Cardiac muscle cell (in vitro differentiated cells and primary cell): ENCODE measurements at places on chromosomes 16 and 17. TPM values are rescaled to one million over a fixed set of nuclear protein-coding genes. Genes with fewer than 3 reads are reported as not detected.
A peak's percentile ranks its signal among the peaks of the same experiment; 100 is the strongest.

DNA sequence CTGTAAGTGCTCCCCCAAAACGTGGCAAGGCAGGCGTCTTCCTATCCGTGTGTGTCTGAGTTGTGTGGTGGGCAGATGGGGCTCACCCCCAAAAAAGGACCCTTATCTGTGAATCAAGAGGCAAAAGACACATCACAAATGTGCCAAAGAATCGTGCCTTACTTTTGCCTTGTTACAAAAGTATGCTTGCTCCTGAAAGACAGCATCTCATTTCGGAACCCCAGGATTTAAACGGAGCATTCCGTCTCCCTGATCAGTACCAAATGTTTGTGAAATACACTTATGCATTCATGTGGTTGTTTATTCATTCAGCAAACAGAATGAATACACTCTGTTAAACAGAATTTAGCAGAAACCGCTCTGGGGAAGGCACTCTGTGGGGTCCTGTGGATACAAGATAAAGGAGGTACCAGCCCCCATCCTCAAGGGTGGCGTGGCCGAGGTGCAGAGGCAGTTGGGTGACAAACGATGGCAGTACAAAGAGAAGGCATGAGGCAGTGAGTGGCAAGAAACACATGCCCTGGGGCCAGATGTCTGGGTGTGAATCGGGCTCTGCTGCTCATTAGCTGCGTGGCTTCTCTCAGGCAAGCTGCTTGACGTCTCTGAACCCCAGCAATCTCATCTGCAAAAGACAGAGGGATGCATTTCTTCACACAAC, 654 bp downstream of the WFDC1 start:
- no peak for DNase-seq

RNF157 gene
- polyA plus RNA-seq = 11.0 and 15.2 TPM in 2 replicates

GRCh38 chr16:83713597-83713996, 94.2 kb upstream of the HSBP1 start:
- no peak for DNase-seq

GJC1 gene
- 14.8 and 27.0 TPM in 2 replicates for polyA plus RNA-seq

- no peak for DNase-seq
These were observed 77.5 kb downstream of the SYCE1L start for GRCh38 chr16:77276661-77277060.

ADAM11 gene
- polyA plus RNA-seq = 22.3 and 29.1 TPM in 2 replicates

GRCh38 chr17:78269955-78270381, 38.5 kb downstream of the TMEM235 start:
- DNase-seq = no peak

RASL10B gene
- 71.6 and 94.4 TPM in 2 replicates for polyA plus RNA-seq

GRCh38 chr17:50203086-50203485, 1.7 kb upstream of the COL1A1 start:
- DNase-seq = no peak

- no peak for DNase-seq
These were observed 25.2 kb downstream of the CEP95 start for GRCh38 chr17:64531955-64532371.

- DNase-seq = peak; percentile 58
These were observed 78.2 kb downstream of the NXN start for GRCh38 chr17:901191-901950.

DNA sequence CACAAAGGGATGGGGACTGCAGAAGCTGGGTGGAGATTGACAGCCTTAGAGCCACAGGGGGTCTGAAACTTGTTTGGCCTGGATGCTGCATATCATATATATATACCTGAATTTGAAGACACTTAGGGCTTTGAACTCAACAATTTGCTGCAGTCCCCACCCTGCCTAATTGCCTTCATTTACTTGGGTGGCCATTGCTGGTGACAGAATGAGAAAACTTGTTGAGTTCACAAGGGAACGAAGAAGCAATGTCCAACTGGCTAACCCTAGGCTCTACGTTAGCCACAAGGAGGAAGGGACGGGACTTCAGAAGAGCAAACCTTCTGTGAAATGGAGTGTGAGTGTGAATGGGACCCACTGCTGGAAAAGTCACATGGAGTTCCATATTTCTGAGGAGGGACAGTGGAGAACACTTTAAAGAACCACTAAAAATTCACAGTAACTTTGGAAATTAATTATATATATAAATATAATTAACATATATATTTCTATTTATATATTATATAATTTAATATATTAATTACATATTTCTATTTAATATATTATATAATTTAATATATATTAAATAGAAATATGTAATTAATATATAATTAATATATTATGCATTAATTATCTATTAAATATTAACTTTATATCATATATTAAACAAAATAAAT, 215.3 kb upstream of the SOX9 start:
- no peak for DNase-seq

RGS9 gene
- 5.5 and 8.5 TPM in 2 replicates for polyA plus RNA-seq

- peak; percentile 62 for DNase-seq
These were observed 36.7 kb downstream of the CMIP start for GRCh38 chr16:81481207-81481821.

DNA sequence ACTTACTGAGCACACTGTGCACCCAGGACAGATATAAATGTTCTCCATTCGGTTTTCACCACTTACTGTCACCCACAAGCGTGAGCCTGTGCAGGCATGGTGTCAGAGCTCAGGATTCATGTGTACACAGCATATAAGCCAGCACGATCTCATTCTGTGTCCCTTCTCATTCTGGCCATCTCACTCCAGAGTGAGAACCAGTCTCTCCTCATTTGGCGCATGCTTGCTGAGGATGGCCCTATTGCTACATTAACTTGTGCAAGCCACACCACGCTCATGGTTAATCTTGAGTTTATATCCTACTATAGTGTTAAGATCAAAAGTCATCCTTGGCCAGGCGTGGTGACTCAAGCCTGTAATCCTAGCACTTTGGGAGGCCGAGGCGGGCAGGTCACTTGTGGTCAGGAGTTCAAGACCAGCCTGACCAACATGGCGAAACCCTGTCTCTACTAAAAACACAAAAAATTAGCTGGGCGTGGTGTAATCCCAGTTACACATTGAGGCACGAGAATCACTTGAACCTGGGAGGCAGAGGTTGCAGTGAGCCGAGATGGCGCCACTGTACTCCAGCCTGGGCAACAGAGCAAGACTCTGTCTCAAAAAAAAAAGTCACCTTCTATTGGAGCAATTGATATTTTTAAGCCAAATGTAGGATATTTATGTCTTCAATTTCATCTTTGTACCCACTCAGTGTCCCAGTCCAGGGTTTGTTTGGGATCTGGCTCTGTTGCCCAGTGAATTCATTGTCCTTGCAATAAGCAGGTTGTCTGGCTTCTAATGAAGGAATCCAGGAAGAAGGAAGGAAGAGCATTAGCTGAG, 20.9 kb downstream of the SOCS1 start:
- DNase-seq = no peak

MAP2K3 gene
- 42.5 and 52.1 TPM in 2 replicates for polyA plus RNA-seq

LGALS9B gene
- not detected in 2 replicates for polyA plus RNA-seq

PRKCB gene
- 1.5 and 1.6 TPM in 2 replicates for polyA plus RNA-seq

GRCh38 chr16:55938126-55938525, 63.0 kb upstream of the CES5A start:
- DNase-seq = no peak

- DNase-seq = peak; percentile 61
These were observed 256.2 kb downstream of the FOXL1 start for GRCh38 chr16:86834451-86835035.

DNA sequence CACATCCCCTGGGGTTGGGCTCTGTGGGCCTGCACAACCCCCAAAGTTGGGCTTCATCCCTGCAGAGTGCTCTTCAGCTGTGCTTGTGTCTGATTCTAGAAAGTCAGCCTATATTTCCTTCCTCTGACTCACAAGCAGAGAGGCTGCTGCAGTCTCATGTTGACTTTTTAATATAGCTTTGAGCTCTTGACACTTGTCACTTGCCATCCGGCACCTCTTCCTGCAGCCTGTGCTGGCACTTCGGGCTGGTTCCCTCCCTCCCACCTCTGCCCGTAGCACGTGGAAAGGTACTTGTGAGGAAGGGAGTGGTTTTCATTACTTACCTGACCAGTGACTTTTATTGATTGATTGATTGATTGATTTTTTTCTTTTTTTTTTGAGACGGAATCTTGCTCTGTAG, 19.0 kb upstream of the JPT2 start:
- DNase-seq = no peak

- DNase-seq = peak; percentile 57
These were observed 540.0 kb upstream of the GOT2 start for GRCh38 chr16:59274141-59274540.

- no peak for DNase-seq
These were observed 171.0 kb downstream of the XYLT1 start for GRCh38 chr16:17299790-17300189.

- DNase-seq = no peak
These were observed 21.9 kb downstream of the USP7 start for GRCh38 chr16:8941718-8942344.

GRCh38 chr16:85935391-85935973, 36.5 kb downstream of the IRF8 start:
- no peak for DNase-seq

GRCh38 chr16:21994856-21995465, 6.0 kb downstream of the PDZD9 start:
- DNase-seq = no peak

SLC47A1 gene
- polyA plus RNA-seq = 15.5 and 19.7 TPM in 2 replicates

GRCh38 chr17:53796642-53797041, 26.1 kb upstream of the KIF2B start:
- DNase-seq = no peak

- DNase-seq = no peak
These were observed 13.2 kb upstream of the NKD1 start for GRCh38 chr16:50534958-50535357.

- DNase-seq = peak; percentile 57
These were observed 227.9 kb downstream of the MAF start for GRCh38 chr16:79372503-79373184.

GRCh38 chr16:67800338-67800926, 5.9 kb downstream of the RANBP10 start:
- DNase-seq = no peak

- DNase-seq = no peak
These were observed 49.4 kb downstream of the ADAMTS18 start for GRCh38 chr16:77385481-77385880.

DNA sequence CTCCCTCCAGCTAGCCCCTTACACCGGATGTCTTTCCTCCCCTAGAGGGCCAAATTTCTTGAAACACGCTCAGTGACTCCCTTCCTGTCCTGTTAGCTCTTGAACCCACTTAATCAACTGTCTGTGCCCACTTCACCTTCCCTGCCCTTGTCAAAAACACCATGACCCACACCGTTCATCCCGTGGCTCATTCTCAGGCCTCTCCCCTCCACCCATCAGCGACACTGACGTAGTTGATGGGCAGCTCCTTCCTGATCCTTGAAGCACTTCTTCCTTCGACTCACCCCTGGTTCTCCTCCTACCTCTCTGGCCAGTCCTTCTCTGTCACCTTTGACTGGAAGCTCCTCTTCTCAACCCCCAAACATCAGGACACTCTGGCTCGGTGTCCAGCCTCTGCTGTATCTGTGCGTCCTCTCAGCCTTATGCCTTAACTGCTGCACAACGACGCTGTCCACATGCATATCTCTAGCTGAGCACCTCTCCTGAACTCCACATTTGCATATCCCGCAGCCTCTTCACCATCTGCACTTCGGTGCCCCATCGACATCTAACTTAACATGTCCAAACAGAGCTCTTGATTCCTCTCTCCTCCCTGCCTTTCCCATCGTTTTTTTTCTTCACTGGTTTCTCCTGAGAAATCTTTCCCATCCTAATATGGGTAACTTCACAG, 39.3 kb upstream of the CCDC182 start:
- peak; percentile 74 for DNase-seq

DNA sequence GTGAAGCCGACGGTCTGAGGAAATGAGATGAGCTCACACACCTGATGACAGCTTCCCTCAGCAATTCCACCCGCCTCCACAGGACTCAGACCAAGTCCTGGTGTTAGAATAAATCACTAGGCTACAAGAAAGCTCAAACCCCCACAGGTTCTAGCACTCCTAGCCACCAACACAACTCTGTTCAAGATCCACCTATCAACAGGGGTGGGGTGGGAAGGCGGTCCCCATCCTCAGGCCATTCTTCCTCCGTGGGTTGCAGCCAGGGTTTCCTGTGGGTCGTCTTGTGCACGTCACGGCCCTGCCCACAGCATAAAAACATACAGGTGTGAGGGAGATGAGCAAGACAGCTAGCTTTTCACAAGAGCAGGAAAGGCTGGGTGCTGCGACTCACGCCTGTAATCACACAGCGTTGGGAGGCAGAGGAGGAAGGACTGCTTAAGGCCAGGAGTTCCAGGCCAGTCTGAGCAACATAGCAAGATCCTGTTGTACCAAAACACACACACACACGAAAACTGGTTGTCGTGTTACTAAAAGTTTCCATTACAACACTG, 81.1 kb downstream of the ANKRD11 start:
- peak; percentile 24 for DNase-seq

DNA sequence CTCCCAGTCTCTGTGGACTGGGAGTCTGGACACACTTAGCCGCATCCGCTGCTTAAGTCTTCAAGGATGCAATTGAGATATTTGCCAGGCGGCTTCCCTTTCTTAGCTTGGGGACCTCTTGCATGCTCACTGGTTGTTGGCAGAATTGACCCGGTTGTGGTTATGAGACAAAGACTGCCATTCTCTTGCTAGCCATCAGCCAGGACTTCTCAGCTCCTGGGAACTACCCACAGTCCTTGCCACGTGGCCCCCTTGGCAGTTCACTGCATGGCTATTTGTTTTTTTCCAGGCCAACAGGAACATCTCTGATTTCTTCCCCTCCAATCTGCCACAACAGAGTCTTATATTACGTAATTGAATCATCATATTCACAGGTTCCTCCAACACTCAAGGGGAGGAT, 25.5 kb downstream of the CACNG4 start:
- no peak for DNase-seq

- no peak for DNase-seq
These were observed 146.4 kb upstream of the KCNJ16 start for GRCh38 chr17:69928611-69929010.

PYY gene
- polyA plus RNA-seq = 0.77 TPM in 1 of 2 replicates, not detected in the other

GRCh38 chr16:56260378-56261160, 69.3 kb downstream of the GNAO1 start:
- no peak for DNase-seq

GRCh38 chr16:31202414-31203375, at the start of gene PYCARD:
Gene PYCARD (minus strand): TSS chr16:31202760. CDS start chr16:31202690, 70 bp downstream.
- peak; percentile 63 for DNase-seq

TBC1D3C gene
- polyA plus RNA-seq = 3.2 and 5.4 TPM in 2 replicates

TM4SF5 gene
- polyA plus RNA-seq = not detected in 2 replicates

DNA sequence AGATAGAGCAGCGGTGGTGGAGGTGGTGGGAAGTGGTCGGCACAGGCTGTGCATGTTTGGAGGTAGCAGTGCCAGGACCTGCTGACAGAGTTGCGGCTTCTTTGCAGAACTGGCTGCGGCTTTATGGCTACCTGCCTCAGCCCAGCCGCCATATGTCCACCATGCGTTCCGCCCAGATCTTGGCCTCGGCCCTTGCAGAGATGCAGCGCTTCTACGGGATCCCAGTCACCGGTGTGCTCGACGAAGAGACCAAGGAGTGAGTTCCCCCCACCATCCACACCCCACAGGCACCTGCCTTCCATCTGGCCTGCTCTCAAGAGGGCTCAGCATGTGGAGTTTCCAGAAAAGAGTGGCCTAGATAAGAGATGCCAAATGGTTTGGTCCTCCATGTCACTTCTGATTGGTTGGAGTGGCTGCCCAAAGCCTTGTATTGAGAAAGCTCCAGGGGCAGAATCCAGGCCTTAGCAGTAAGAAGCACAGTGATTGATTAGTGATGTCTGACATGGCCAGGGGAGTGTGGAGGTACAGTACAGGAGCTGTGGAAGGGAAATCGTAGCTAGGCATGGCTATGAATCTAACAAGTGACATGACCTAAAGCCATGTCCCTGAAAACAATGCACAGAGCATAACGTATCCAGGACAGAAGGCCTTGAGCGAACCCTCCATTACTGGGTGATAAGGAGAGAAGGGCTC, 12.0 kb downstream of the MMP15 start:
- DNase-seq = no peak
